ENCODE measurements at places on chromosomes 7 and 10. TPM values are rescaled to one million over a fixed set of nuclear protein-coding genes. Genes with fewer than 3 reads are reported as not detected.

DNA sequence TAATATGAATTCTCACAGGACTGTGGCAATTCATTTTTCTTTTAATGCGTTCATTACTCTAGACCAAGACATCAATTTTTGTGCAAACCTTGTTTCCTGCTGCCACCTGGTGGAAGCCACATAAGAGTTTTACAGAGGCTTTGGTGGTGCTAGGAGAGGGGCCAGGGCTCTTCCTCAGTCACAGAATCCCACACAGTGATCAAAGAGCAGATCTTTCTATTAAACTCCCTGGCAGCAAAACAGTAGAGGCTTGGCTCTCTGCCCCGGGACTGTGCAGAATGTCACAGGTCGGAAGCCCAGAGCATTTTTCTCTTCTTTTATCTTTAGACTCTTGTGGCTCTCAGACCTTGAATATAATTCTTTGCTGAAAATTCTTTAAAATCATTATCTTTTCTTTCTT, 506.4 kb upstream of the C7orf33 start:
- DNase-seq = peak; percentile 2

Gene SEMA3C
- not detected for polyA plus RNA-seq

DNA sequence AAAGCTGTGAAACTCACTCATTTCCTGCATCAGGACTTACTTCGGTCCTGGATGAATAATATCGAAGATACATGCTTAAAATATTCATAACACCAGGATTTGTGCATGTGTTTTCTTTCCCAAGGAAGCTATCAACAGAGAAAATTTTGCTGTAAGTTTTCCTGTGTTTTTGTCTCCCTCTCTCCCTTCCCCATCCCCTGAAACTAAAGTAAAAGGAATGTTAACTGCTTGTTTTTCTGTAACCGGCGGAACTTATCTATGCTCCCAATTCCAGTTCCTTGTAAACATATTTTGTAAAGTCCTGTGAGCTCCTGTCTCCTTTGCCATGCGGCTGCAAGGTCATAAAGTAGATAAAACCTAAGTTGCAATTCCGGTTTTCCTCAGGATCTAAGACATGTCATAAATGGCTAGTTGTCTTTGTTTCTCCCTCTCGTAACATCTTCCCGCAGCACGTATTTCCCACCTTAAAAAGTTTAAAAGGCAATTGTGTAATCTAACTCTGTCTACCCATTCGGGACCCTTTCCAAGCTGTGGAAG, 79.0 kb upstream of the POM121L12 start:
- DNase-seq = no peak

Gene LRRC4
- polyA plus RNA-seq = not detected

DNA sequence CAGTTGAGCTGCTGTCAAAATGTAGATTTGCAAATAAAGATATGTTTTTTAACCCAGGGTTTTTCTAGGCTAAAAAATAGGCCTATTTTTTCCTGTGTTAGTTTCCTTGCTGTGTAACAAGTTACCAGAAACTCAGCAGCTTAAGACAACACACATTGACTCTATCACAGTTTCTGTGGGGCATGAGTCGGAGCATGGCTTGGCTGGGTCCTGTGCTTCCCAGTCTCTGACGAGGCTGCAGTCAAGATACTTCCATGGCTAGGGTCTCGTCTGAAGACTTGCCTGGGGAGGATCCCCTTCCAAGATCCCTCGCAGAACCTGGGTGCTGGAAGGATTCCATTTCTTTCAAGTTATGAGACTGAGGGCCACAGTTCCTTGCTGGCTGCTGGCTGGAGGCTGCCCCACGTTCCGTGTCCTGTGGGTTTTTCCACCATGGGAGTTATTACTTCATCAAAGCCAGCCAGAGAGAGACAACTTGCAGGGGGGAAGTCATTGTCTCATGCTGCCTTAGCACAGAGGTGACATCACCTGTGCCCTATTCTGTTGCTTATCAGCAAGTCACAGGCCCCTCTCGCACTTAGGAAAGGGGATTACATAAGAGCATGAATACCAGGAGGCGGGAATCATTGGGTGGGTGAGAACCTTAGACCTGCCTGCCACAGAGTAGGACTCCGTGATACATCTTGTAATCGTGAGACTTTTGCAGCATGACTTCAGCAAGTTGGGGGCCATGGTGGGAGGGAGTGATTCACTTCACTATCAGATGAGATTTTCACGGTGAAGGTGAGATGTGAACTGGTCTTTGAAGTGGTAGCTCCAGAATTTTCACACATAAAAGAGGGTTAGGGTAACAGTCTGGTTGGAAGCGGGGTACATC, 77.9 kb downstream of the CCNY start:
- no peak for DNase-seq

Measured in naive B cell (primary cell).